ENCODE measurements at places on chromosomes 2 and 18.

DNA sequence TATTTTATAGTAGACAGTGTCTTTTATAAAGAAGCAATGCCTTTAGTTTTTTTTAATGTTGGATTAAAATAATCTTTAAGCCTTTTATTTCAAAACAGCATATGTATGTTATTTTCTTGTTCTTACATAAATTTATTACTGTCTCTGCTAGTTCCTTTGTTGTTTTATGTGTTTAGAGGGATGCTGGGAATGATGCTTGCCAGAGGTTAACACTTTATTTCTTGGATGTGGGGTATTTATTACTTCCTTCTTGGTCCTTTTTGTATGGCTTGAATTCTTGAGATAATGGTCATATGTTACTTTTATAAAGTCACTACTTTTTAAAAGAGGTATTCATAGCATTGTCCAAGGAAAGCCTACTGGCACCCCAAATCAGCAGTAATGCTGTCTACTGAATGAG is 63.1 kb downstream of the ANKRD12 start:
- no peak for DNase-seq

DNA sequence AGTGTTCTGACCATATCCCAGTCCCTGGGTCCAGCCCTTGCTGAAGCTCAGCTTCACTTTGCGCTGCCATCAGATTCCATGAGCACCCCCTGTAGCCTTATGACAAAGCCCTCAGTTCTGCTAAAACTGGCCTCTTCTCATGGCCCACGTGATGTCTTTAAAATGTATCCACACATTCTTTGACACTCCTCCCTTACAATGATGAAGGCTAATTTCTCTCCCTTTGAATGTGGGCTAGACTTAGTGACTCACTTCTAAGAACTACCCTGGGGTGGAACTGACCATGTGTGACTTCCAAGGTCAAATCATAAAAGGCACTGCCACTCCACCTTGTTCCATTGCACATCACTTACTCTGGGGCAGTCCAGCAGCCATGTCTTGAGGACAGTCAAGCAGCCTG is 45.4 kb upstream of the GORASP2 start:
- DNase-seq: no peak

DNA sequence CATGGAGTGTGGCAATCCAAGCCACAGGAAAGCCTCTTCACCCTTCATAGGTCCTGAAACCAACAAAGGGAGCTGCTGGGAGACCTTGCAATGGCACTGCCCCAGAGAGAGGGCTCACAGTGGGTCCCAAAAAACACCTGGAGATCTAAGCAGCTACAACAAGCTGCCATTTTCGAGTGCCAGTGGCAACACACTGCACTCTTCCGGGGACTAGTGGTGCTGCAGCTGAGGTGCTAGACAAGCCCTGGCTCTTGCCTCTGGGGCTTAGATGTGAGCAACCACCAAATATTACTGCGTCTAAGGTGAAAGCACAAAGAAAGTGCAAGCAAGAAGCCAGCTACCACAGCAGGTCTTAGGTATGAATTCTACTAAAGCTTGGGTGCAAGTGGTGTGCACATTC is 192.9 kb downstream of the NOL4 start:
- no peak for DNase-seq

GRCh38 chr2:236731767-236732580 is 162.3 kb downstream of the ACKR3 start:
- DNase-seq: no peak

DNA sequence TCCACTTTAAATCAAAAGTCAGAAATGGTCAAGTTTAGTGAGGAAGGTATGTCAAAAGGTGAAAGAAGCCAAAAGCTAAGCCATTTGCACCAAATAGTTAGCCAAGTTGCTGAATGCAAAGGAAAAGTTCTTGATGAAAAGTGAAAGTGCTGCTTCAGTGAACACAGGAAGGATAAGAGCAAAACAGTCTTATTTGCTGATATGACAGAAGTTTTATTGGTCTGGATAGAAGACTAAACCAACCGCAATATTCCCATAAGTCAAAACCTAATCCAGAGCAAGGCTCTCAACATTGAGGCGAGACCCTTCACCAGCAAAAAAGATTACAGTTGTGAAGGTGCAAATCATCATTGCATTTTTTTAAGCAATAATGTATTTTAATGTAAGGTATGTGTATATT is 496.5 kb upstream of the LRATD1 start:
- no peak for DNase-seq

DNA sequence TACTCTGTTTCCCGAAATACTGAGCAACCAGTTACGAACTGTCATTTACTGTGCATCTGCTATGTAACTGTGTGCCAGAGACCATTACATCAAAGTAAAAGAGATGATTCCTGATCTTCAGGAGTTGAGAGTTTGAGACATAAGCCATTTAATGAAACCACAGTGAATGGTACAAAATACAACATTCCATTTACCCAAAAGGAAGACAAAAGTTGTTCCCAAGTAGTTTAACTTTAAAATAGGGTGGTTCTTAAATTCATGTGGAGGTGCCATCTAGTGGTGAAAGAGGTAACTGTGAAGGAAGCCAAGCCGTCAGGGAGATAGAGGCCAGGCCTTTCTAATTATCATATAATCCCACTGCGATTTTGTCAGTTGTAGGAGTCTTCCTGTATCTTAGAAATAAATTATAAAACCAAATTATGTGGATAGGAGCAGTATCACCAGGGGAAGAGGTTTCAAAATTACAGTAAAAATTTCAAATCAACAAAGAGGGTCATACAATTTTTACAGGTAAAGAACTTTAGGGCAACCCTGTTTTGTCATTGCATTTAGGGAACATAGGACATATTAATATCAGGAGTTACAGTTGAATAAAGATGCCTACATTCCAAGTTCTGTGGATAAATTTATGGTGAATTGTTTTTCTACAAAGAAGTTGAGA is 67.7 kb downstream of the EPAS1 start:
- peak; percentile 56 for DNase-seq

DNA sequence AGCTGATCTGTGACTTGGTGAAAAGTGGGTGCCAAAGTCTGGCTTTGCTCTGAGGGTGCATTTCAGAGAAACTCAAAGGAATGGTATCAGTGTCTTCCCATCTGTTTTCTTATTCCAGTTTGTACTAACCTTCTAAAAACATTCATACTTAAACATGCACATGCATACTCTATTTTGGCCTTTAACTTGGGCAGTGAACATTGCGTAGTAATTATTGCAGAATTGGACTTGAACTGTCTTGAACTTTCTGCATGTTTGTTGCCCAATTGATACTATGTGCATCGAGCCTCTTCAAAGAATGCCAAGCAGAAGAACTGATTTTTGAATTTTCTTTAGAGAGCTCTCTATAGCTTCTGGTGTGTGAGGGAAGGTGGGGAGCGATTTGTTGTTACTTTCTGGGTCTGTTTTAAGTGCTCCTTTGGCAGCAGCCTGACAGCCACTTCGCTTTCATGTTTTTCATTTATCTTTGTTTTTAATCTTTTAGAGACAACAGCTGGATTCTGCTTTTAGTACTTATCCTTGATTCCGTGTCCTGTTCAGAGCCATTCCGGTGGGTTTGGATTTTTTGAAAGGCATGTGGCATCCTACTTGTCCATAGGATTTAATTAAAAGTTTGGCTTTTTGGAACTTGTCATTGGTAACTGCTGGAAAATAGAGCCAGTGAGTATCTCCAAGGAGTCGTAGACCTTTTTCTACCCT is 159.2 kb downstream of the RAPGEF4 start:
- no peak for DNase-seq

DNA sequence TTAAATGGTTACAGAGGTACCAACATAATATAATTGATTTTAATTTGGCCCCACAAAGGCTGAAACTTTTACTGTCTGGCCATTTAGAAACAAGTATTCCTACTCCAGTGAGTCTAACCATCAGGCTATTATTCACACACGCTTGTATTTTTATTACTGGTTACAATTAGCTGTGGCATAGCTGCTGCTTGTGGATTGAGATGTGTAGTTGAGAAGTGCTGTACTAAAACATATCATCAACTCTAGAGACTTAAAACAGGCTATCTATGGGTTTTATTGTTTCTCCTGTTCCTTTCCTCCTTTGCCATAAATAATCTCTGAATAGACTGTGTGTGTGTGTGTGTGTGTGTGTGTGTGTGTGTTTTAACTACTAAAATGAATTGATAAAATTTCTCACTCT is 530.2 kb downstream of the CCDC85A start:
- no peak for DNase-seq

DNA sequence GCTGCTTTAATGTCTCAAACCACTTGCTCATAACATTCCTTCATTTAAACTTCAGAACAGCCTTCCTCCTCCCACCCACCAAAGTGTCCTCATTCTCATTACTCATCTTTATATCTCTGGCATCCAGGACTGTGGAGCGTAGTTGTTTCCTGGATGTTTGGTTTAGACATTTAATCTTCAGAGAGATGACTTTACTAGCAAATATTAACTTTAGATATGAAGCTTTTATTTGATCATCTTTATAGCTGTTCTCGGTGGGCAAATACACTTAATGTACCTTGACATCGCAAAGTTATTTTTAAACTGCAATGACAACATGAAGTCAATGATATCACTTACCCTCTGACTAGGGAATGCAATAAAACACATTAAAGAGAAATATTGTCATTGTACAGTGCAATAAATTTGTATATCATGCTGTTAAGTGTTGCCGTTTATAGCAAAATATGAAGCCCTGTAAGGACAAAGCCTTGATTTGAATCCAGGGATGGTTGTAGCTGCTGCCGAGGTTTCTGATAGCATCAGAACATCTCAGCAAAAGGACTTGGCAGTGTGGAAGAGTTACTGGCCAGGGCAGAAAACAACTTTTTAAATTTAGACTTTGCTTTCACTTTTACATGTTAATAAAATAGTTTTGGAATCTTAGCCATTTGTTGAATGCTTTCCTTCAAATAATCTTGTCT is 4.6 kb upstream of the LAMA3 start:
- DNase-seq: no peak

DNA sequence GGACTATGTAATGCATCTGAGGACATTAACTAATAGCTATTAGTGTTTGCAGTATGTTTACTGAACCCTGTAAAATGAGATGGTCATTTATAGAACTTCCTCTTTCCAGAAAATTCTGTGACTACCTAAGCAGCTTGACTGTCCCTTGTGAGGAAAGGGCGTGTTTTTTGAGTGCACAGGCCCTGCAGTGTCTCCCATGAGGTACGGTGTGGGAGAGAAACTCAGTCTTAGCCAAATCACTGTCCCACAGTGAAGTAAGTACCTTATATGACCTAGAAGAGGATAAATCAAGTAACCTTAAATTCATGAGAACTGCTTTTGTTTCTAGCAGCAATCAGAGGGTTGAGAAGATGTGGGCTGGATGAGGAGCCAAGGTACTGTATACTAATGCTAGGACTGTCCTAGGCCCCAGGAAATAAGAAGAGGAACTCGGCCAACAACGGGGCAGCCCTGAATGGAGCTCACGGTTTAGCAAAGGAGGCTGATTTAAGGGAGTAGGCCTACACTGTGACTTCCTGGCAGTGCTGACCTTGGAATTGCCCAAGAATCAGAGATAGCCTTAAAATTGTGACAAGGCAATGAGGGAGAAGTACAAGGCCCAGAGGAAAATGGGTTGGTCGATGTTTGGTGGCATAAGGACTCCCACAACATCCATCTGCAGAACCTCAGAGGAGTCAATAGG is 103.5 kb upstream of the CTAGE1 start:
- DNase-seq: no peak
